ENCODE measurements at places on chromosomes 2 and 18. TPM values are rescaled to one million over a fixed set of nuclear protein-coding genes. Genes with fewer than 3 reads are reported as not detected.

GRCh38 chr2:164948540-164948939 is 6.8 kb downstream of the SLC38A11 start:
- no peak for DNase-seq

DNA sequence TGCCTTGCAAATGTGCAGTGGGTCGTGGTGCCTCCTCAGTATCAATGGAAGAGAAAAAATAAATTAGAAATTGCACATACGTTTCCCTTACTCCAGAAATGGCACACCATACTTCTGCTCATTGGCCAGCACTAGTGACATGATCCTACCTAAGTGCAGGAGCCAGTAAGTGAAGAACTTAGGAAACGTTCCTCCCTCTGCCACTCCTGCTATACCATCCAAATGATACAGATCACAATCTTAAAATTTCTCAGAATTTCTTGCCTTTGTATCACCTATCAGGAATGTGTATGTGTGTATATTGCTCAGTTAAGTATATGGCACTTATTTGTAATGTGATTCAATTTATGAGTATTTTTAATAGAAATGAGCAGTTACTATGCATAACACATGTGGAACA is 237.0 kb upstream of the UBE2E3 start:
- DNase-seq: no peak

DNA sequence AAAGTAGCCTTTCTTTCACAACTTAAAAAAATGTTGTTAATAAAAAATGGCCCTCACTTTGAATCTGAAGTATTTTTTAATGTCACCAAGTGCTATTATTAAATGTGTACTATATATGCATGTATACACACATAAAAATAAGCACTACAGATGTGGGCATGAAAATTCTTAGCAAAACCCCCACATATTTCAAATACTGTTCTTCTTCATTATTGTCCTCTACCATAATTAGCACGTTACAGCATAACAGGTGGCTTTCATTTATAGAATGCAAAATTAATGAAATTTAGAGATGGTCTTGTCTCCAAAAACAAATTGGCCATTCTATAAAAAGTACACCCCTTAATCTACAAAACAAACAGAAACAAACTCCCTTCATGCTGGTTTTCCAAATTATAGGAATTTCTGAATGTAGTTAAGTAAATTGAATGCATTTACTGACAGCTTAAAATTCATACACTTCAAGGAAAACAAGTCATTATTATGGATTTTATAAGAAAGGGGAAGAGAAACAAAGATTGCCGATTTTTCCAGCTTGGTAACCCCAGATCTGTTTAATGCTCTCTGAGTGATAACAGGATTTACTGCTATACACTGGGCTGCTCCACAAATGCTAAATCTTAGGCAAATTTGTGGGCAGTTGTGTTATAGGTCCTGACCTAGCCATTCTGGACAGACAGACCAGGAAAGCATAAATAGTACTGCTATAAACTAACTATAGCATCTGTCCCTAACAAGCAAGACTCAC is 67.2 kb downstream of the SPRED2 start:
- DNase-seq: no peak

The DOK1 gene
- total RNA-seq: 6.4 TPM

The DSC2 gene
- 3.5 TPM for total RNA-seq

The RBM43 gene
- 5.8 TPM for total RNA-seq

The IHH gene
- 0.04 TPM for total RNA-seq

The DCDC2C gene
- 0.18 TPM for total RNA-seq

The SPDYA gene
- 0.75 TPM for total RNA-seq

The ANKRD30B gene
- under 0.01 TPM for total RNA-seq

The B3GNT7 gene
- 0.62 TPM for total RNA-seq
